Non-pigmented ciliary epithelial cell (primary cell): ENCODE measurements at places on chromosomes 3 and 15.

DNA sequence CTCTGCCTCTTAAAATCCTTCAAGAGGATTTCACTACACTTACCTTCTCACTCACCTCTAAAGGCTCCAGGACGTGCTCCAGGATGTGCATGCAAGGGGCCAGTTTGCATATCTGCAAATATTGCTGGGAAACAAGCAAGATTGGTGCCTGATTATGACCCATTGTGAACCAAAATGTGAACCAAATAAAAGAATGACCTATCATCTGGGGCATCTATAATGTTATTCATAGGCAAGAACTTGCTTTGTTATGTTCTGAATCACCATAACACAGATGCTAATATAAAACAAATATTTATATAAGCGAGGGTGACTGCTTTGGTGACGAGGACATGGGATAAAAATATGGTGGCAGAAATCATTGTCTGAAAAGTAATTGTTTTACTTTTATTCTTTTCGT is 5.5 kb downstream of the IL12A start:
- no peak for DNase-seq

DNA sequence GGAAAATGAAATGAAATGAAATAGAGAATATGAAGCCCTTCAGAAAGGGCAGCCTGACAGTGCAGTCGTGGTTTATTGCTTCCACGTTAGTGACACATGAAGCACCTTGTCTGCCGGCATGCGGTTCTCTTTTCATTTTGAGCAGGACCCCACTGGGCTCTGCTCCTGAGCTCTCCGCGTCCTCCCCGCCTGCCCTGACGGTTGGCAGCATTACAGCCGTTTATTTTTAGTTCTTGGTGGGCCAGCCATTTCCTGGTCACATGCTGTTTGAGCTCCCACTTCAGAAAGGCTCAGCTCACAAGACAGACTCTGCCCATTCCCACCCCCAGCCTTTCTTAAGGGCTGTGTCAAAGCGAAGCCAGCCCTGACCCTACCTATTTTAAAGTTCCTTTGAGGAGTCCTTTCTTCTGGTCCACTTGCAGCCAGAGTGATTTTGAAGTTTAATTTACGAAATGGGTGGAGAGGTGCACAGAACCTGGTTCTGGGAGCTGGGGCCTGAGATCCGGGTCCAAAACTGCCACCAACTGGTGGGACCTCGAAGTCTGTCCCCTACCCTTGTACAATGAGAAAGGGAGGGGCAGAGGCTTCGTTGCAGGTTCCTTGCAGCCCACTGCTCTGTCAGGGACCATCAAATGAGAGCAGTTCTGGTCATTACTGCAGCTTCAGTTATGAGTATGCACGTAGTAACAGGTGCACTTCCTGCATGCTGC is 60.1 kb downstream of the MGLL start:
- no peak for DNase-seq

DNA sequence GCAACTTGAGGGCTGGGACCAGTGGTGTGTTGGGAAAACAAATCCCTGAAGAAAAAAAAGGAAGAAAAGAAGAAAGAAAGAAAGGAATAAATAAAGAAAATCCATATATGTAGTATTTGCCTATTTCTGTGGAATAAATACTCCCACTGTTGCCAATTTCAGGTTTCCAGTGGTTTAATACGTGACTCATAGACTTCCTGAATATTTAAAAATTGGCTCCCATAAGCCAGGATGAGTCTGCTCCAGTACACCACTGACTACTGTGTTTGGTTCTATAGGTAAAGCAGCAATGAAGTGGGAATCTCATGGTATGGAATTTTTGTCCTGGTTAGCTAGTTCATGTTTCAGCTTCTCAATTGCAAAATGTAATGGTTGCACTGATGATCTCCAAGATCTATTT is 31.6 kb downstream of the PYDC2 start:
- DNase-seq, result peak; percentile 5

DNA sequence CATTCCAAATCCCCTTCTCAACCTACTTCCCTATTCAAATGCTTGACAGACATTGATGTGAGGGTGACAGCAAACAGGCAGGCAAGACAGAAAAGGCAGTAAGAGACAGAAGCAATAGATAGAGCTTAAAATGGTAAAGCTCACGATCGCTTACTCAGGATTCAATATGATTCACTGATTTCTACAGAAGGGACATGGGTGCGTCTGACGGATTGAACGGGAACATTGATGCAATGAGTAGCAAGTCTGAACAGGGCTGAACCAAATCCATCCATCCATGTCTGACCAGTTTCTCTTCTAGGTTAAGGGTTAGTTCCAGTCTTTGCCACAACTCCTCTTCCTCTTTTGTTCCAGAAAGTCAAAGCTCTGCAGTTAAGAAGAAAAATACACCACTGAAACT is 35.1 kb downstream of the P2RY1 start:
- DNase-seq, result no peak

GRCh38 chr15:70247281-70247680 is 149.6 kb upstream of the TLE3 start:
- DNase-seq, result no peak

GRCh38 chr15:34757262-34757661 is 2.5 kb upstream of the GJD2 start:
- DNase-seq, result no peak

- no peak for DNase-seq
Measured at GRCh38 chr3:164604687-164605086, 473.6 kb downstream of the SI start.

DNA sequence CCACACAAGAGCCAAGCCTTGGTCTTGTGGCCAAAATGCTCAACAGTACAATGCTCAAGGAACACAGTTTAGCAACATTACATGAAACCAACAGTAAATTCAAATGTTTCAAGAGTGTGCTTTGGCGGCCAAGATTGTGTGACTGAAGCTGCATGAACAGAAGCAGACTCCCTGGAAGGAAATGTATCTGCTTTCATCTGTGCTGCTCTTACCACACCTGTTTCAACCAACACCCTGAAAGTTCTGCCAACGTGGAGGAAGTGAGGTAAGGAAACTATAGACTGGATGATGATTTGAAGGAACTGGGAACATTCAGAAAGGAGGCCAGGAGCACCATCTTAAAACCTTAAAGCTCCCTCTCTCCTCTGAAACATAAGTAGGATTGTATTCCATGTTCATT is 55.7 kb downstream of the MB21D2 start:
- DNase-seq, result no peak

GRCh38 chr3:72353236-72354128 is 494.8 kb downstream of the SHQ1 start:
- no peak for DNase-seq

DNA sequence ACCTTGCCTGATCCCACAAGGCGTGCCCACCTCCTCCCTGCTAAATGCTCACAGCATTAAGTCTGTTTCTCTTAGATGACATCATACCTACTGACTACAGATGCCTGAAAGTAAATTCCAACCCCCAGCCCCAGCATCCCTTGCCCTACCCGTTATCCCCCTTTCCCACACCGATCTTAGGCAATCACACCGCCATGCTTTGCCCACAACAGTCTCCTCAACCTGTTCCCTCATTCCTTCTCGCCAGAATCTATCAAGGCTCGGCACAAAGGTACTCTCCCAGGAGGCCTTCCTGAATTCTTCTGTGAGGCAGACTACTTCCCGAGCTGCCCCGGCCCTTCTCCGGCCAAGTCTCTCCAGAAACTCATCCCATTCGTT is 789 bp upstream of the SEC61A1 start:
- DNase-seq, result no peak

- no peak for DNase-seq
Measured at GRCh38 chr3:183455089-183455488, 26.7 kb upstream of the MCF2L2 start.

DNA sequence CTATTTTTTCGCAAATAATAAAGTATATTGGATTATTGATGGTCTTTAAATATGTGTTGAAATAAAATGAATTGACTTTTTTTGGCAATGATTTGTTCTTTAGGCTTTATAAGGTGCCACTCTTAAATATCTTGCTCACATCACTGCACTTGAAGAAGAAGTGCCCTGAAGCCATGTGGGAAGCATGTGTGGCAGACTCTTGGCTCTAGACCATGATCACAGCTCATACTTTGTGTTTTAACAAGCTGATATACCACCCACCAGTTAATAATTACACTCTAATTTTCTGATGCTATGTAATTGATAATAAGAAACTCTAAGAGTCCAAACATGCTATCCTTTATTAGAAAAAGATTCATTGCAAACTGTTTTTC is 52.1 kb upstream of the TGFBR2 start:
- DNase-seq, result no peak

- peak; percentile 31 for DNase-seq
Measured at GRCh38 chr3:177960014-177960413, 576.2 kb upstream of the KCNMB2 start.

- no peak for DNase-seq
Measured at GRCh38 chr3:72255791-72256559, 471.0 kb upstream of the PROK2 start.

GRCh38 chr3:13881536-13882410 is 1.9 kb upstream of the WNT7A start:
- no peak for DNase-seq

- no peak for DNase-seq
Measured at GRCh38 chr3:27034255-27034654, 334.9 kb downstream of the NEK10 start.

DNA sequence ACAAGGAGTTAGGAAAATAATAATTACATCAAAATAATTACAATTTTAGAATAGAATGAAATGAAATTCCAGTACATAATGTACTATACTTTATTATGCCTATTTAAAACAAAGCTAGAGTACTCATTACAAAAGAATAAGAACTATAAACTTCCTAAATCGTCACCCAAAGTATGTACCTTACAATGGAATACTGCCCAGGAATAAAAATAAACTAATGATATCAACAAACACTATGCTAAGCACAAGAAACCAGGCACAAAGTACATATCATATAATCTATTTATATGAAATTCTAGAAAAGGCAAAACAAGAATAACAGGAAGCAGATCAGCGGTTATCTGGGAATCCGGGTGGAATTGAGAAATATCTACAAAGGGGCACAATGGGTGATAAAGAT is 84.7 kb downstream of the MYO9A start:
- no peak for DNase-seq

DNA sequence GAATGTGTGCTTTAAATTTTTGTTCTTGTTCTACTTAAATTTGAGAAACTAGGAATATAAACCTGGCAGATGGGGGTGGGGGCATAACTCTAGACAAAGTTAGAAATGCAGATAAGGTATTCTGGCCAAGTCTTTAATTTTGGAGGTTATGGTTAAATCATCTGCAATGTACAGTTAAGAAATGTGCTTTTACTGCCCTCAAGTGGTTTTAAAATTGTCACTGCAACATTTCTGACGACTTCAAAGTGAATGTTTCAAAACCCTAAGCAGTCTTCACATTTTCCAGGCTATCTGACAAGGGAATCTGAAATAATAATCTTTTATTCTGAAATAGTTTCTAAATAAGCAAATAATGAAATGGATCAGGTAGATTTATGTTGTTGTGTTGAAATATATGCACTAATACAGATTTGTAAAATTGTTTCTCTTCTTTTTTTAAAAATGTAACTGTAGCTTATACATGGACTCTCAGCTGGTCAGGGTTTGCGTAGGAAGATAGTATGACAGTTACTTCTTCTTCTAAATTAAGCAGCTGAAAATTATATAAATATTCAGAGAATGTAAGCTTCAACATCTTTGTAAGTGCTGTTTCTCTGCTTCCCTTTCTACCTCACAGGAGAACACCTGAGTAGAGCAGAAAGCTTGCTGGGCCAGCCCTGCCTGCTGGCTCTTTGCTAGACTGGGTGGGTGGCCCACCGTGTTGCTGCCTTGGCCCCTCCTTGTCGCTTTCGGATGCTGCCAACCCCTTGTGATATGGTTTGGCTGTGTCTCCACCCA is 45.0 kb downstream of the SUCNR1 start:
- no peak for DNase-seq

DNA sequence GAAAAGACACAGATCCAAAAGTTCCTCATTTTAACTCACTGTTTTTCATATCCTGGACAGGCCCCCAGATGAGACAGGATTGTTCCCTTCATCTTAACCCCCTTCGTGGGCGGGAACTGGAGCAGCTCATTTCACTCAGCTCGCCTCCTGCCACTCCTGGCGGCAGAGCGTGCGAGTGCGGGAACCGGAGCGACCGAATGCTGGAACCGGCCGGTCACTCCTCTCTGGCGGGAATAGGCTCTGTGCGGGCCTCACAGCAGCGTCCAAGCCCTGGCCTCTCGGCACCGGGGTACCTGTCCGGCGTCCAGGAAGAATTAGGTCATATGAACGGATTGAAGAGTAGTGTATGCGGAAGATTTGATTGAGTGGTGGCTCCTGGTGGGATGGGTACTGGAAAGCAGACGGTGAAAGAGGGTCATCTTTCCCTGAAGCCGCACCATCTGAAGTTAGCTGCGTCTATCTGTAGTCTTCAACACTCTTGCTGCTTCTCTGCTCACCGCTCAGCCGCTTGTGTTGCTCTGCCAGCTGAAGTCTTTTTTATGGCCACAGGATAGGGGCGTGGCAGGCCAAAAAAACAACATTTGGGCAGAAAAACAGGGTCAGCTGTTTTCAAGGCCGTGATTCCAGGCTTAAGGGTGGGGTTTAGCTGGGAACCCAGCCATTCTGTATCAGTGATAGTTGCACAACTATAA is 42.3 kb upstream of the FXR1 start:
- DNase-seq, result no peak

DNA sequence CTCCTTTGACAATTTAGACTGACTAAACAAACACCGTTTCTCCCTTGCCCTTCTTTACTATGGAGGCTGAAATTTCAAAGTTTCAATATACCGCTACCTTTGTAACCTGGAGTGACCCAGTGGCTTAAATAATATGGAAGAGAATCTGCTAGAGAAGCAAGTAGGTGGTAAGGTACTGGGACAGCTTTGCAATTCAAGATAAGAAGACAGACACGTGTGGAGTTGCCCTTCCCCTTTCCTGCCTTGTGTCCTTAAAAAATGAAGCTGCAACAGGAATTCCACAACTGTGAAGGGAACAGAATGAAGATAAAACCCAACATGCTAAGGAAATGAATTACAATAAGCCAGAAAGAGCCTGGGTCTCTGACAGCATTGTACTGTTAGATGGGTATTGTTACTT is 26.4 kb downstream of the CBLB start:
- no peak for DNase-seq

GRCh38 chr3:39447637-39448483 is 19.6 kb upstream of the MOBP start:
- peak; percentile 57 for DNase-seq

DNA sequence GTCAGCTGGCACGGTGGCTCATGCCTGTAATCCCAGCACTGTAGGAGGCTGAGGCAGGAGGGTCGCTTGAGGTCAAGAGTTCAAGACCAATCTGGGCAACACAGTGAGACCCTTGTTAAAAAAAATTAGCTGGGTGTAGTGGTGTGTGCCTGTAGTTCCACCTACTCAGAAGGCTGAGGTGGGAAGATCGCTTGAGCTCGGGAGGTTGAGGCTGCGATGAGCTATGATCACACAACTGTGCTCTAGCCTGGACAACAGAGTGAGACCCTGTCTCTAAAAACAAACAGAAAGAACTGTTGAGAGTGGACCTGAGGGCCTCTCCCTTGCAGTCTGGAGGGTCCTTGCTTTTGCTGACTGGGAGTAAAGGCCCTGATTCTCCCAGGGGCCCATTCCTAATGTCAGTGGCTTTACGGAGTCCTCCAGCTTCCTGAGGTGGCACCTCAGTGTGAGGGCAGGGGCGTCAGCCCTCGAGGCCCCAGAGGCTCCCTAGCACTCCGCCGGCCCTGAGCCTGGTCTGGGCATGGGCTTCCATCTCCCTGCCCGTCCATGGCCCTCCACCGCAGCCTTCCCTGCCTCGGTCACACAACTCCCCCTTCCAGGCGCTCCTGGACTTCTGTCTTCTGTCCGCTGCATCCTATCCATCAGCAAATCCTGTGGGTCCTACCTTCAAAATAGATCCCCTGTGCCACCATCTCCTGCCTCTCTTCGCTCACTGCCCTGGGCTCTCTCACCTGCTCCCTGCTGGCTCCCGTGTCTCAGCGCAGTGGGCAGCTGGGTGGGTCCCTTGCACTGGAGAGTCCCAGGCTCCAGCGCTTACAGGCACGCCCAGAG is 19.0 kb downstream of the FBLN2 start:
- no peak for DNase-seq
